Liver (tissue), 10 donors: ENCODE measurements at places on chromosomes 2 and 18. TPM values are rescaled to one million over a fixed set of nuclear protein-coding genes. Genes with fewer than 3 reads are reported as not detected.

The HTR2B gene
- 0.09 TPM for total RNA-seq

DNA sequence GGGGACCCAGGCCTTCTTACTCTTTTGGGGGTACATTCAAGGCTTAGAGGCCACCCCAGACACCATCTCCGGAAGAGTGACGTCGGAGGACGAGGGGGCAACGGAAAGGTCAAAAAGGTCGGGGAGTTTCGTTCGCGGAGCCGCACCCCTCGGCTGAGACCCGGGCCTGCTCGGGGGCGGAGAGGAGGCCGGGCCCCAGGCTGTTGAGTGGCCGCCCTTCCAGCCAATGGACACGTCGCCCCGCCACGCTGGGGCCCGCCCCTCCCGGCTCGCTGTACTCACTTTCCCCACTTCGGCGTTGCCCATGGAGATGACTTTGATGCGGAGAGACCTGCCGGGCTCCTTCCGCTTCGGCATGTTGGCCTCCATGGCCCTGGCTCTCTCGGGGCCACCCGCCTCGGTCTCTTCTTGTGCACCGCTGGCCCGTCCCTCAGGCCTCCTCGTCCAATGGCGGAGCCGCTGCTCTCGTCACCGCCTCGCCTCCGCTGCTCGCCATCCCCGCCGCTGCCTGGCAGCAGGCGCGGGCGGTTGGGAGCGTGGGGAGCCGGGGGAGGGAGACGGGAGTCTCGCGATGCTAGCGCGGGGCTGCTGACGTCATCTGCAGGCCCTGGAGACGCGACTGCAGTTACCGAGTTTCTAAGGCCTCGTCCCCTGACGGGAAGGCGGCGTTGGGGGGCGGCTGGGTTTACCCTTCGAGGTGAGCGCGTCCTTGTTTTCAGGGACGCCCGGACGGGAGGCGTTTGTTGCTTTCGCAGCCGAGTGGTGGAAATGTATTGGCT is at the start of gene DNAJC27:
Gene DNAJC27, minus strand, starts transcription at position 420 of the 779 bp plus-strand sequence. Its CDS starts 51 bp downstream, at position 369.
- no peaks in the 10 kb centered on the region for H3K27me3 ChIP-seq
- H3K4me1 ChIP-seq, result no peaks in the 10 kb centered on the region
- peak; percentile 98 for DNase-seq
- peak within 1 kb of the TSS; percentile 94 for H3K4me3 ChIP-seq
- H3K27ac ChIP-seq, result peak within 1 kb of the TSS; percentile 96

GRCh38 chr2:237178396-237178795 is 92.7 kb downstream of the COPS8 start:
- no peaks in the 10 kb centered on the region for H3K36me3 ChIP-seq
- H3K27ac ChIP-seq, result no peak overlapping the region
- H3K27me3 ChIP-seq, result no peaks in the 10 kb centered on the region
- H3K4me3 ChIP-seq, result no peak overlapping the region

The KLHL14 gene
- total RNA-seq, result 1.1 TPM

The ALLC gene
- 0.14 TPM for total RNA-seq

DNA sequence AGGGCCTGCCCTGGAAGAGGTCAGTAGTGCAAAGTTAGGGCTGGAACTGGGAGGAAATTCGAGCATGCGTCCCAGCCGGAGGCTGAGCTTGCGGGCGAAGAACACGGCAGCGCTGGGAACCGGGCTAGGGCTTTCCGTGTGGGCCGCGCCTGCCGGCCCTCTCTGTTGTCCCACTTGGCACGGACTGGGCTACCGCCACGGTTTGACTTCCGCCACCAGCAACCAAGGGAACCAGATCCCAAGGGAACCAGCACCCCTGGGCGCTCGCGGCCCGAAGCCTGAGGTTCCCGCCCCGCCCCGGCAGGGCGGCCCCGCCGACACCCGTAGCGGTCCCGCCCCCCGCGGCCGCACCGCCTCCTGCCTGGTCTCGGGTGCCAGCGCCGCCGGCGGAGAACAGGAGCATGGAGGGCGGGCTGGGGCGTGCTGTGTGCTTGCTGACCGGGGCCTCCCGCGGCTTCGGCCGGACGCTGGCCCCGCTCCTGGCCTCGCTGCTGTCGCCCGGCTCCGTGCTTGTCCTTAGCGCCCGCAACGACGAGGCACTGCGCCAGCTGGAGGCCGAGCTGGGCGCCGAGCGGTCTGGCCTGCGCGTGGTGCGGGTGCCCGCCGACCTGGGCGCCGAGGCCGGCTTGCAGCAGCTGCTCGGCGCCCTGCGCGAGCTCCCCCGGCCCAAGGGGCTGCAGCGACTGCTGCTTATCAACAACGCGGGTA is at the start of gene SPR:
Gene SPR, plus strand, starts transcription at position 377 of the 708 bp plus-strand sequence. Its CDS starts 25 bp downstream, at position 402.
- H3K27me3 ChIP-seq, result no peaks in the 10 kb centered on the region
- peaks cover 36% of the 10 kb centered on the region for H3K4me1 ChIP-seq
- H3K27ac ChIP-seq, result peak within 1 kb of the TSS; percentile 92

The EPHA4 gene
- total RNA-seq, result 1.1 TPM

DNA sequence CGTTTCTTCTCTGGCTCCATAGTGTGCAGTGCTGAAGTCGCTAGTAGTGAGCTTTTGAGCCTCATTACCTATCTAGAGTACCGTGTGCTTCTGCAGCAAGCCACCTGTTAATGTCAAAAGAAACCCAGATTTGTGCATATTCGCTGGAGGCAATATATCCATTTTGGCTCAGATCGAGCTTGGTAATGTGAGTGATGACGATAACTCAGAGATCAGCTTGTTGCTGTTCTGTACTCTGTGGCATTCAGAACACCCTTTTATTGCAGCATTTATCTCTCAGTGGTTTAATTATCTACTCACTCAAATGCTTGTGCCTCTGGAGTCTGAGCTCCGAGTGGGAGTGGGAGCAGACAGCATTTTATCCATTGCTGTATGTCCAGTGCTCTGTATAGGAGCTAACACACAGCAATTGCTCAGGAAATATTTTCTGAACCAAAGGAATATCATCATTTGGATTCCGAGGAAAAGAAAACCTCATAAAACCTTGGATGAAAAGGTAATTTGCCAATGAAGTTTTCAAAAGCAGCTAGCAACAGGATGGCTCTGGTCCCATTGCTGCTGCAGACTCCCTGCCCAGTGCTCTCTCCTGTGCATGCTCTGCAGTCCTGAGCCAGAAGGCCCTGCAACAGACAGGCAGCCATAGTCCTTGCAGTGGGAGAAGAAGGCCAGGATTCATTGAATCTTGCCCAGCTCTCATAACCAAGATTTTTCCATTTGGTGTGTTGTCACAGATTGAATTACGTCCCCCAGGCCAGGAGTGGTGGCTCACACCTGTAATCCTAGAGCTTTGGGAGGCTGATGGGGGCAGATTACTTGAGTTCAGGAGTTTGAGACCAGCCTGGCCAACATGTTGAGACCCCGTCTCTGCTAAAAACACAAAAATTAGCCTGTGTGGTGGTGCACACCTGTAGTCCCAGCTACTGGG is 183.8 kb downstream of the MYCN start:
- H3K4me3 ChIP-seq, result no peak overlapping the region
- H3K36me3 ChIP-seq, result no peaks in the 10 kb centered on the region
- no peak overlapping the region for H3K27ac ChIP-seq
- no peaks in the 10 kb centered on the region for H3K4me1 ChIP-seq
- no peaks in the 10 kb centered on the region for H3K27me3 ChIP-seq

The DNER gene
- total RNA-seq, result not detected

GRCh38 chr2:85872536-85873161 is 16.1 kb downstream of the ST3GAL5 start:
- H3K36me3 ChIP-seq, result no peaks in the 10 kb centered on the region
- H3K27ac ChIP-seq, result no peak overlapping the region
- no peak for DNase-seq

The CTLA4 gene
- not detected for total RNA-seq

- H3K27ac ChIP-seq, result no peak overlapping the region
- H3K4me1 ChIP-seq, result no peaks in the 10 kb centered on the region
- H3K4me3 ChIP-seq, result no peak overlapping the region
- no peaks in the 10 kb centered on the region for H3K27me3 ChIP-seq
- H3K36me3 ChIP-seq, result no peaks in the 10 kb centered on the region
Observed at GRCh38 chr2:44550561-44550960, 188.8 kb downstream of the CAMKMT start.

The MYOM1 gene
- 10.1 TPM for total RNA-seq

- H3K27me3 ChIP-seq, result no peaks in the 10 kb centered on the region
- H3K36me3 ChIP-seq, result no peaks in the 10 kb centered on the region
- no peak overlapping the region for H3K27ac ChIP-seq
- H3K4me1 ChIP-seq, result peaks cover 44% of the 10 kb centered on the region
Observed at GRCh38 chr2:224569654-224570053, 15.5 kb downstream of the CUL3 start.

GRCh38 chr18:75211953-75212750 is 1.6 kb downstream of the TSHZ1 start:
- no peaks in the 10 kb centered on the region for H3K27me3 ChIP-seq
- H3K27ac ChIP-seq, result peak overlapping the region; percentile 85
- no peak for DNase-seq
- H3K36me3 ChIP-seq, result no peaks in the 10 kb centered on the region

GRCh38 chr2:226847090-226847489 is 11.2 kb downstream of the RHBDD1 start:
- no peak overlapping the region for H3K27ac ChIP-seq
- H3K27me3 ChIP-seq, result no peaks in the 10 kb centered on the region
- no peak for DNase-seq
- H3K4me3 ChIP-seq, result no peak overlapping the region
- H3K4me1 ChIP-seq, result no peaks in the 10 kb centered on the region

DNA sequence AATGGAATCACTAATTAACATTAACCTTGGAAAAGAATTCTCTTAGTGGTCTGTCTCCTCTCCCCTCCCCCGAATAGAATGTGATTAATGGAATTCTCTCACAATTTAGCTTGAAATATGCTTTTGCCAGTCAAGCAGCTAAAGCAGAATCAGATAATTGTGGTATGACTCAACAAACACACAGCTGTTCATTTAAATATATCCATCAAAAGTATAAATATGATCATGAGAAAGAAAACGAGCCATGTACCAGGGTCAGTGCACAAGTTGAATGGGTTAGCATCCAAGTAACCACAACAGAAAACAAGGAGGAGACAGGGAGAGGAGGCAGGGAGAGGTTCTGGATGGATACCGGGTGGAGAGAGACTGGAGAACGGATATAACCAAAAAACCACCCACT is 66.9 kb downstream of the ACVR1 start:
- no peak overlapping the region for H3K4me3 ChIP-seq
- H3K27me3 ChIP-seq, result no peaks in the 10 kb centered on the region
- peaks cover 14% of the 10 kb centered on the region for H3K4me1 ChIP-seq

- no peak overlapping the region for H3K27ac ChIP-seq
- H3K36me3 ChIP-seq, result no peaks in the 10 kb centered on the region
- no peaks in the 10 kb centered on the region for H3K27me3 ChIP-seq
Observed at GRCh38 chr18:13223311-13224143, 5.0 kb downstream of the LDLRAD4 start.

DNA sequence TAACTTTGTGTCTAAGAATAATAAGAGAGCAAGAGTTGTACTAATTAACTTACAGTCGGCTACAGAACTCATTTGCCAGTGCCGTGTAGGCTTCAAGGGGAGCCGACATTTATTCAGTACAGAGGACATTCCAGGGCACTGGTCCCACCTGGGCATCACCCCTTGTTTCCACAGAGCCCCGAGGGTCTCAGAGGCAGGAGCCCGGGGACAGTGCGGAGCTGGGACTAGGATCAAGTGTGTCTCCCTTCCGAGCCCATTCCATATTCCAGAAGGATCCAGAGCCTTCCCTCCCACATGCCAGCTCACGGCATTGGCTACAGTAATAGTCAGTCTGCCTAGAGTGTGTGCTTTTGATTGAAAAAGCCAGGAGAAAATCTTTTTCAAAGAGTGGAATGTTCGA is 71.5 kb upstream of the CTDP1 start:
- H3K27me3 ChIP-seq, result no peaks in the 10 kb centered on the region
- H3K4me1 ChIP-seq, result no peaks in the 10 kb centered on the region
- no peak overlapping the region for H3K4me3 ChIP-seq
- DNase-seq, result no peak
- no peak overlapping the region for H3K27ac ChIP-seq

DNA sequence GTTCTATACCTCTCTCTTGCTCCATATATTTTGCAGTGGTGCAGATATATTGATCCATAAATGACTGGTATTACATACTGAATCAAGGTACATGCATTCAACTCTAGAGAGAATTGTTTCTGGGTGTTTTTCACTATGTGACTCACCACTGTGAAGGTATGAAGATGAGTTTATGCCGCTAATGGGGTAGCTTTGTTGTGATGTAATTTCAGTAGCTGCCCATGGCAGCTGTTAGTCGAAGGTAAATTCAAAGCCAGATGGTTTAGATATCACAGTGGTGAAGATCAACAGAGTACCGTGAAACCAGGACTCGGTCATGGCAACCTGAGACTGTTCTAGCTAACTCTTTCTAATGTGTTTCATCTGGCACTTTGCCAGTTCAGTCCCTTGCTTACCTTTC is 50.4 kb downstream of the PKP4 start:
- no peak overlapping the region for H3K4me3 ChIP-seq
- no peaks in the 10 kb centered on the region for H3K27me3 ChIP-seq
- DNase-seq, result no peak
- no peaks in the 10 kb centered on the region for H3K36me3 ChIP-seq
- no peak overlapping the region for H3K27ac ChIP-seq

The HOXD3 gene
- not detected for total RNA-seq

GRCh38 chr18:30927042-30927441 is 115.5 kb downstream of the DSC3 start:
- no peak for DNase-seq
- H3K4me1 ChIP-seq, result no peaks in the 10 kb centered on the region
- H3K27ac ChIP-seq, result no peak overlapping the region

DNA sequence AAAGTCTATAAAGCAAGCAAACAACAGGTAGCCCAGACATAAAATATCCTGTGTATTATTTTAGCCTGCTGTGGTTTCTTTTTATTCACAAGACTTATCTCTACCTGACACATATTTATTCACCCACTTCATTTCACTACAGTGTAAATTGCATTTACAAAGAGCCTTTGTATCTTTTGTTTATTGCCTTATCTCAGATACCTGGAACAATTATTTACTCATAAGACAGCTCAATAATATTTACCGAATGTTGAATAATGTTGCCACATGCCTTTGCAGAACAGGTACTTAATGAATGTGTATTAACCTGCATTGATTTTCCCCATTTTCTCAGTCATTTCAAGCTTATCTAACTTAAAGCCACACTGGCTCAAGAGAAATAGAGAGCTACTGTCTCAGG is 603.6 kb downstream of the FBXO15 start:
- H3K36me3 ChIP-seq, result no peaks in the 10 kb centered on the region
- no peak overlapping the region for H3K27ac ChIP-seq
- no peaks in the 10 kb centered on the region for H3K4me1 ChIP-seq
- H3K27me3 ChIP-seq, result no peaks in the 10 kb centered on the region

DNA sequence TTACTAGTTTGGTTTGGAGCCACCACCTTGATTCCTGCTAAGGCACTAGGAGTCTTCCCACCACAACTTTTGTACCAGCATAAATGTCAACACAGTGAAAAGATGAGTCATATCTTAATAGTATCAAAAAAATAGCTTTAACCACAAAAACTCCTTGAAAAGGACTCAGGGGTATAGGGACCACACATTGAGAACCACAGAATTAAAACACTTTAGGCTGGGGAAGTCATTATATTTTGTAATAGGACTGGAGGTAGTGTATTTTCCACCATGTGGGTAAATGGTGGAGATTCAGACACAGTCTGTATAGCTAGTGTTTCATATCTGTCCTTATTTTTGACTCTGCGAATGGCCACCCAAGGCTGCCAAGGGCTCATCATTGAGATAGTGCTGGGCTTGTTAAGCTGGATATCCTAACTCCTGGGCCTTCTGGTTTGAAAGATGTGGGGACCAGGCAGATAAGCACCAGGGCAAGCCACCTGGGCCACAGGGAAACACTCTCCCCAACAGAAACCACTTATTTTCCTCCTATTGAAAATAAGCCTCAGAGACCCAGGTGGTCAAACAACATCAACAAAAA is 19.1 kb upstream of the FHL2 start:
- H3K4me3 ChIP-seq, result no peak overlapping the region
- H3K27me3 ChIP-seq, result no peaks in the 10 kb centered on the region
- no peak overlapping the region for H3K27ac ChIP-seq
- DNase-seq, result no peak

The CDCA7 gene
- total RNA-seq, result 7.9 TPM

GRCh38 chr2:26001743-26002351 is 19.6 kb upstream of the KIF3C start:
- DNase-seq, result no peak
- no peak overlapping the region for H3K4me3 ChIP-seq
- H3K4me1 ChIP-seq, result peaks cover 4% of the 10 kb centered on the region
- no peaks in the 10 kb centered on the region for H3K36me3 ChIP-seq

The RAB6D gene
- total RNA-seq, result not detected
